Amniotic epithelial cell (primary cell): ENCODE measurements at places on chromosomes 5 and 9.
A peak's percentile ranks its signal among the peaks of the same experiment; 100 is the strongest.

- no peak for DNase-seq
Observed at GRCh38 chr9:124983698-124984097, 42.8 kb upstream of the GOLGA1 start.

DNA sequence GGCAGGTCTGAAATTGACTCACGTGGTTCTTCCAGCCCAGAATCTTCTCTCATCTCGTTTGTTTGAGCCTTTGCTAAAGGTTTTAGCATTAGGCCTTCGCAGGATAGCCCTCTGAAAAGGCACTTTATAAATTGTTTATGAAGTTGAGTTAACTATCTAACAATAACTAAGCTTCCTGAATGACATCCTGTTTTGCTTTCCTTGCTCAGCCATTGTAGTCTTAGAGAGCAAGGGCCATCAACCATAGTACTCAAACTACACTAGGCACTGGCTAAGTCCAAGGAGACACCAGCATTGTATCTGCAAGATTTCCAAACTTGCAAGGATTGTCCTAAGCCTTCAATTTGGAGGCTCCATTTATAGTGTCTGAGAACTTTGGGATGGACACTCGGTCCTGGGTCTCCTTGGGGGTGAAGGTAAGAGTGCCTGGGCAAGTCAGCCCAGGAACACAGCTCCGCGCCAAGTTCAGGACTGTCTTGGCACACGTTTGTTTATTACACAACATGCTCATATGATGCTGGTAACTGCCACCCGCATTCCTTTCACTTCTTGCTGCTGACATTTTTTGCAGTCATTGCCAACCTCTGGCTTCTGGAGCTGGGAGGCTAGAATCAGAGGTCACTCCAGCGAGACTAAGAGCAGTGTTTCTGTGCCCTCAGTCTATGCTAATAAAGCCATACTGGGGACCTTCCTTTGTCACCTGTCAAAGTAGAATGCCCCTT is 151.1 kb downstream of the ESM1 start:
- no peak for DNase-seq

GRCh38 chr5:39624268-39624886 is 199.6 kb upstream of the DAB2 start:
- peak; percentile 66 for DNase-seq

- DNase-seq: no peak
Observed at GRCh38 chr5:125834438-125835115, 588.6 kb upstream of the GRAMD2B start.

GRCh38 chr5:149325166-149325735 is 20.0 kb upstream of the GRPEL2 start:
- peak; percentile 25 for DNase-seq

DNA sequence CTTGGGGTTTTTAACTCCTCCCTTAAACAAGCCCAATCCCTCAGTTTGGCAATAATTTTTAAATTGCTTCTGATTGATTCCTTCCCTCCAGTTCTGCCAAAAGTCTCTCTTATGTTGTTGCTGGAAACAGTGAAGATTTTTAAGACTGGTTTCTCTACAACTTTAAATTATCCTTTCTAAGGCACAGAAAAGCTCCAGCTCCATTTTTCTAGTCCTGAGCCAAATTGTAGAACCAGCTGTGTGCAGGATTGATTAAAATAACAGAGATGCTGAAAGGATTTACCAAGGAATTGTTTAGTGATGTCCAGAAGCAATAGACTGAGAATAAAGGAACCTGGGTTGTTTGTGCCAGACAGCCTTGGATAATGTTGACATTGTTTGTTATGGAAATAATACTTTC is 111.3 kb downstream of the NUDT12 start:
- no peak for DNase-seq
